T-helper 1 cell (primary cell): ENCODE measurements at places on chromosomes 1 and 21.

DNA sequence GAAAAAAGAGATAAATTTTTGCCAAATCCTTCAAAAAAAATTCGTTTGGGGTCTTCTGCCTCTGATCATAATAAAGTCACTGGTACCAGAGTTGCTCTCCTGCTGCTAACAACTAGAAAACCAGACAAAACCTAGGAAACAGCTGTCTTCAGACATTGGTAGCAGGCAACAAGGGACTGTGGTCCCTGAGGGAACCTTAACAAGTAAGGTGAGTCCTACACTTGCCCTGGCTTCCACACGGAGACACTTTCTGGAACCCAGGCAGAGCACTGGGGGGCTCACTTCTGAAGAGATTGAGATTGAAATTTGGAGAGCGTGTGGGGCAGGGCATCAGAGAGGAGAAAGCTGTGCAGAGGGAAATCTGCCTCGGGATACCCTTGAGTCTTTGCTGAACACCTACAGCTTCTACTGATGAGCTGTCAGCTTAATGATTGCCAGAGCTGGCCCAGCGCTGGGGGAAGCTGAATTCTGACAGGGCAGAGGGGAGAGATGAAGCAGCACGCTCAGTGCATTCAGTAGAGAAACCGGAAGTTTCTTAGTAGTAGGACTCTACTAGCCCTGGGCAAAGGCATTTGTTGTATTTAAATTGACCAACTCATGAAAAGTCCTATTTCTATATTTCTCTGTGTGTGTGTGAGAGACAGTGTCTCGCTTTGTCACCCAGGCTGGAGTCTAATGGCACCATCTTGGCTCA is 18.5 kb upstream of the FAM89A start:
- no peak for DNase-seq

GRCh38 chr1:111961773-111962565 is 27.5 kb downstream of the KCND3 start:
- no peak for DNase-seq

DNA sequence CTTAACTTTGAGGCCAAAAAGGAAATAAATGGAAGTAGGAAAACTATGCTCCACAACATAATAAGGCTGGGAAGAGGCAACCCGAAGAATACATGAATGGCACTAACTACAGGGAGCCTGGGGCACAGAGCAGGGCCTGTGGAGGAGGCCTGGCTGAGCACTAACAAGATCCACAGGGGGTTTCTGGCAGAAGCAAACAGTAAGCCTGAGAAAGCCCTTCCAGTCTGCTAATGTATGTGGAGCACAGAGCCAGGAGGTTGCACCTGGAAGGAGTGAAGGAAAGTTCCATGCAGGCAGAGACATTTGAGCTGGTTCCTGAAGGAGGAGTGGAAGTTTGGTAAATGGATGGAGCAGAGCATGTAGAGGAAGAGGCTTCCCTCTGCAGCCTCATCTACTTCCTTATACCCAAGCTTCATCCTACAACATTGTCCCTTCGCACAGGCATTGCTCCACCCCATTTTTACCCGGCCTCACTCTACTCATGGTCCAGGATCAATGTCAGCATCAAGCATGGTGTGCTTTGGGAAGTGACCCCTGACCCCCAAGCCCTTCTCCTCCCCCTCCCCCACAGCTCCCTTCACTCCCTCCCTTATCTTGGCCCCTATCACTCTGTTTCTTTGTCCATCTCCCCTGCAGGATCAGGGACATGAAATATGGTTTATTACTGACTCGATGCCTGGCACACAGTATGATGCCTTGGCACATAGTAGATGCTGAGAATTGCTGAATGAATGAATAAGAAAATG is 23.3 kb downstream of the SHISA4 start:
- no peak for DNase-seq

- no peak for DNase-seq
These were observed 10.3 kb upstream of the EPS8L3 start for GRCh38 chr1:109773900-109774485.

DNA sequence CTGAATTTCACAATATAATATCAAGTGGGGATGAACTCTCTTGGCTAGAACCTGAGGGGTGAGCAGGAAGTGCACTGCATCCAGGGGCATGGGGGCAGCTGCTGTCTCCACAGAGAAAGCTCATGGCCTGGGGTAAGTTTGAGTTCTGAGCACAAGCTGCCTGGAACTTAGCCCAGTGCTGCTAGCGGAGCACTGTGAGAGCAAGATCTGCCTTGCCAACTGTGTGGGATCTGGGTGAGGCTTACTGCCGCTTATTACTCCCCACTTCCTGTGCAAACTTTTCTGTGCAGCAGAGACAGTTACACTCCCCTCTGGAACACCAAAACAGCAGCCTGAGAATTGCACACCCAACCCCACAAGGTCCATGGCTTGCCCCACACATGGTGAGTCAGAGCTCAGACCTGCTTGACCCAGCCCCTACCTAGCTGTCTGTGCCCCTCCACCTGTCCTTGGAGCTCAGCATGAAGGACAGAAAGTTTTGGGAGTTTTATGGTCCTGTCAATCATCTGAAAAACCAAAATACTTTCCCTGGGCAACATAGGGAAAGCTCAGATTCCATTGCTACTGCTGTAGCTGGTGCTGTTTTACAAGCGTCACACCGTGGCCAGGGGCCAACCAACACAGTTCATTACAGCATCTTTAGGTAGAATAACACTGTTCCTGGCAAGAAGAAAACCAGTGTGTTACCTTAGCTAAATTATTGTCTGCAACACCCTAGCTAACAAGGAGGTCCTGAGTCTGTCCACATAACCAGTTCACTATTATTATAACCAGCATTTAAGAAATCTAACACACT is 762.1 kb upstream of the NEGR1 start:
- DNase-seq = no peak

DNA sequence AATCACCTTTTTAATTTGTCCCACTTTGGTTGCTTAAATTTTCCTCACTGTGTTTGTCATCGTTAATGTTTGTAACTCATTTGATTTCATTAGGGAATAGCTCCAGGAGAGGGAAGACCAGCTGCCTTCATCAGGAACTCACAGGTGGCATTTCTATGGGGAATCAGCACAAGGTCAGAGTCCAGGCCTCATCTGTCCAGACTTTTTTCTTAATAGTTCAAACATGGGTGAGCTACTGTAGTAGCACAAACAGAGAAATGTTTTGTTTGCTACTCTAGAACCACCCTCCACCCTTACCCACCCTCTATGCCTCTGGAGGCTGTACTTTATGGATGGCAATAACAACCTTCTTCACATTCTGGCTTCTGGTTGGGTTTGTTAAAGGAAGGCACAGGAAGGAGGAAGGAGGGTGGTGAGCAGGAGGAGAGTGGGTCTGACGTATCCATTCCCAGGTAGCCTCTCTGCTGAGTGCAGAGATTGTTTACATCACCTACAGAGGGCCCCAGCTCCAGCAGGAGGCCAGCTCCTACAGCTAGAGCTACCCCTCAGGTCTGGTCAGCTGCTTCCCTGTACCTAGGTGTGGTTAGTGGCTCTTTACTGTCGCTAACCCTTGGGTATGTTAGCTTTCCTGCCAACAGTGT is 8.1 kb upstream of the TEDDM1 start:
- DNase-seq = no peak

DNA sequence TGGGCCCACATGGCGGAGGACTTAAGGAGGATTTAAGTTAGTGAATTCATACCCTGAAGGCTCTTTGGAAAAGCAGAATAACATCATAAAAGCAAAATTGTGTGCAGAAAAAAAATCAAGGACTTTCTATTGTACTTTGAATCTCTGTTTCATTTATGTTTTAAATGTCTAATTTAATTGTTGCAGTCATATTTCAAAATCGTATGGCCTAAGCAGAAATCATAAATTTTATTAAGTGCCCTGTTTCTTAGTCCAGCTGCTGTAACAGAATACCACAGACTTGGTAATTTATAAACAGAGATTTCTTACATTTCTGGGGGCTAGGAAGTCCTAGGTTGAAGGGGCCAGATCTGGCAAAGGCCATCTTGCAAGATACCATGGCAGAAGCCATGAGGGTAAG is 555.6 kb downstream of the LTN1 start:
- DNase-seq = no peak

DNA sequence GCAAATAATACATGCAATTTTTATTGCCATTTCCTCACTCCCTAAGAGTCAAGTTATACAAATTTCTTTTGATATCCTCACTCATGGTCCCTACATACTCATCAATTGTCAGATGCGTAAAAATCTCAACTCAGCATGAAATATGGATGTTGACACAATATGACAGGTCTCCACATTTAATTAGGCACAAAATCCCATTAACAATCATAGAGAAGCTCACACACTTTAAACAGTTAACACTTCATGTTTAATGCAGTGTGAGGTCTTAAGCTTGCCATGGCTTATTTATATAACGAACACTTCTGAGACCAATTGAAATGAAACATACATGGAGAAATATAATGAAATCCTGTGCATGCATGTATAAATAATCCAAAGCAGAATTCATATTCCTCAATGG is 58.6 kb downstream of the GREM2 start:
- no peak for DNase-seq

- DNase-seq = no peak
These were observed 62.3 kb downstream of the OPTC start for GRCh38 chr1:203556047-203556851.

- DNase-seq = no peak
These were observed 273.4 kb upstream of the CACYBP start for GRCh38 chr1:174726167-174726879.

GRCh38 chr1:188397521-188397920 is 1568.8 kb downstream of the PLA2G4A start:
- DNase-seq = no peak

- no peak for DNase-seq
These were observed 41.5 kb upstream of the LIN9 start for GRCh38 chr1:226350519-226350865.

GRCh38 chr1:156433602-156434001 is 64.6 kb downstream of the RHBG start:
- DNase-seq = no peak

- no peak for DNase-seq
These were observed 57.3 kb downstream of the PKN2 start for GRCh38 chr1:88741413-88741812.

DNA sequence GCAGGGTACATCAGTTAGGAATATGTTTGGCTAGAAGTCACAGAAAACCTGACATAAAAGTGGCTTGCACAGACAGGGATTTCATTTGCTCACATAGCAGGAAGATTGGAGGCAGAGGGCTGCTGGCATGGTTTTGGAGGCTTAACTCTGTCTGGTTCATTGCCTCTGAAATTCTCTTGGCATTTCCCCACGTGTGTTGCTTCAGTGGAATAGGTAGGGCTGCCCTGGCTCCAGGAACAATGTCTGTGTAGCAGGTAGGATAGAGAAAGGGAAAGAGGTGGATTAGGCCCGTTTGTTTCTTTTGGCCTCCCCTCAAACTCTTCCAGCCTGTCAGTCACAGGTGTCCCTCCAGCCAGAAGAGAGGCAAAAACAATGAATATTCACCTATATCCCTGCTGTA is 20.5 kb upstream of the SIPA1L2 start:
- no peak for DNase-seq

- peak; percentile 46 for DNase-seq
These were observed 93.9 kb upstream of the PPM1J start for GRCh38 chr1:112808861-112809684.

DNA sequence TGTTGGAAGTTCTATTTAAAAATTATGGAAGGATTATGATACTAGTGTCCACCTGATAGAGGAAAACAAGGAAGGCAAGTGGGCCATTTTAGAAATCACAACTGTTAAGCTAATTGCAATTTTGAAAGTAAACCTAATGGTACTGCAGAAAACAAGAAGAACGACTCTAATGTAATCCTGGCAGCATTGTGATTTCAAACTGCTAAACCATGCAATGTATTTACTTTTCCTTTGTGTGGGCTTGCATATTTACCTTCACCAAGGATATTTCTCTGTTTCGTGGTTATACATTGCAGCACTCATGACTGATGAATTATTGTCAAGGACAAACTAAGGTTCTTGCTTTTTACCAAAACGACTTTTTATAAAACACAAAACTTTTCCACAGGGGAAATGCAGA is 88.1 kb downstream of the TM2D1 start:
- DNase-seq = no peak

DNA sequence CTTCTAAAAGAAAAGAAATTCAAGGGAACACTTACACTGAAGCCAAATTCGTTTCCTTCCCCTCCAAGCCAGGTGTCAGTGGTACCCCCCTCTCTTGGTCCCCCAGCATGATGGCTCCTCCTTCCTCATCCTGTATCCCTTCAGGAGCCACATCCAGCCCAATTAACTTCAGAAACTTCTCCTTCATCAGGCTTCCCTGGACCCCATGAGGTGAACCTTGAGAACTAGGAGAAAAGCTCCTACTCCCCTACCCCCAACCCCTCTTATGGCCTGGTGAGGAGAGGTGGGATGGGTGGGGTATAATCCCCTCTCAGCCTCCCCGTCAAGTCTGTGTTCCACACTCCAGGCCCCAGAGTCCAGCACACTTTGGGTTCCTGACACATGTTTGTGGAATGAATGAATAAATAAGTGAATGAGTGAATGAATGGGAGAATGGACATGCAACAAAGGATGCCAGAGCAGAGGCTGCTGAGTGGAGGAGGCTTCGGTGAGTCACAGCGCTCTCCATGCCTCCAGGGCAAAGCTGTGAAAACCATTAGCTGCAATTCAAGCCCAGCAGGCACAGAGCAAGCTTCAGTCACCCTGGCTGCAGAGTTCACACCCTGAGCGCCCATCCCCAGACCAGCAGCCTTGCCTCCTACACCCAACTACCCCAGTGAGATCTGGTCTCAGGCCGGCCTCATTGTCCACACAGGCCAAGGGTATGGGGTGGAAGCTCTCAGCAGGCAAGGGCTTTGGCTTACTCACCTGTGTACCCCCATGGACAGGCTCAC is 43.8 kb downstream of the BATF3 start:
- DNase-seq = no peak

GRCh38 chr1:161219078-161219892 is 4.1 kb downstream of the APOA2 start:
- no peak for DNase-seq

- no peak for DNase-seq
These were observed 22.8 kb downstream of the TMEM50A start for GRCh38 chr1:25360596-25361581.

DNA sequence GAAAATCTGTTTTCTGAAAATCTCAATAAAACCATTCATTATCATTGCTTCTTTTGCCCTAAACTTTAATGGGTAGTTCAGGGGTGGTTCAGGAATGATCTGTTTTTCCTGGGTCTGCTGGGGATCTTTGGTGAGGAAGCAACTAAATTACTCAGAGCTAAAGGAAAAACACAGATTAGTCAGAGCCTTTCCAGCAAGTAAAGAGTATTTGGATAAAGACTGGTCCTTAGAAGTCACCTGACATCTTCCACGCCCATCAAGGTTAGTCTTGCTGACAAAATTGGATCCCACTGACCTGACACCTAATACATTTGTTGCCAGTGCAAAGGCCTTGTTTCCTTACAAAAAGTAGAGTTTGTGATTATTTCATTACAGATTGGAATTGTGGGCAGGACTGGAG is 24.2 kb downstream of the HSPA13 start:
- DNase-seq = no peak
